ENCODE measurements at places on chromosomes 7 and 10.

GRCh38 chr10:132924046-132924952 lies 18.1 kb downstream of the CFAP46 start:
- DNase-seq, result no peak

DNA sequence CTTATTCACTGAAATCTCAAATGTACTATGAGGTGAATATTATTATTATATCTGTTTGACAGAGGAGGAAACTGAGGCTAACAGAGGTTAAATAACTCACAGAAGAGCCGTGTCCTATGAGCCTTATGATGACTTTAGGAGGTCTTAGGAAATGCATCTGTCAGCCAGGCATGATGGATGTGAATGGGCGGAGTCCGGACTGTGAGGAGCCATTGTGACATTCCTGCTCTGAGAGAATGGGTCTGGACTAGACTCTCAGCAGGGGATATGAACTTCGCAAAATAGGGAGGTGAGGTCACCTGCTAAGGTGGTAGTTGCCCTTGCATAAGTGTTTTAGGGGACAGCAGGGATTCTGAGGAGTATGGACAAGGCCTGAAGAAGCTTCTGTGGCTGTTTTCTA lies 153.6 kb downstream of the TMEM178B start:
- DNase-seq, result no peak

DNA sequence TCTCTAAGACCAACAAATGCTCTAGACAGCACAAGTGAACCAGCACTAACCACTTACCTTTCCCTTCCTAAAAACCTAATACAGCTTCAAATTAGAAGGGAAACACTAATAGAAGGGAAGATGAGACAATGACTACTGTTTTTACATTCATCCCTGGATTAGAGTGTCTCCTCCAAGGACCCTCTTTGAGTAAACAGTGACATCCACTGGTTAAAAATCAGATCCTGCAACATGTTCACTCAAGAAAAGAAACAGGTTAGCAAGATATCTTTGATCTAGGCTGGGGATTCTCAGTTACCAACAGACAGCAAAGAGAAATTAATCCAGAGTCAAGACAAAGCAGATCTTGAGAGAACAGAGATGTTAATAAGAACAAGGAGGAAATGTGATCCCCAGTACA lies 177.7 kb upstream of the GHITM start:
- no peak for DNase-seq

DNA sequence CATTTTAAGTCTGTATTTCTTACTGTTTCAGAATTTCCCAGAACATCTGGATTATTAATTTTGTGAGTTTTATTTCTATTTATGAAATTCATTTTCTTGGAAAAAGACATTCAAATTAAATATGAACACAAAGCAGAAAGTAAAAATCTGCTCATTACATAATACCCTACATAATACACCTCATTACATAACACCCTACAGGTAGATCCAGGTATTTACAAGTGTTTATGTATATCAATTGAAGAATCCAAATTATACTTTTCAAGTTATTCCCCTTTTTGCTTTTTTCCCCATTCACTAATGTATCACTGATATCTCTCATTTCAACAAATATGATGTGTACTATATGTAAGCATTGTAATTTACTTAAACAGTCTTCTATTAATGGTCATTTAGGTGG lies 129.1 kb downstream of the USP6NL start:
- no peak for DNase-seq

GRCh38 chr10:100325158-100325557 lies 4.9 kb downstream of the PKD2L1 start:
- DNase-seq, result no peak

DNA sequence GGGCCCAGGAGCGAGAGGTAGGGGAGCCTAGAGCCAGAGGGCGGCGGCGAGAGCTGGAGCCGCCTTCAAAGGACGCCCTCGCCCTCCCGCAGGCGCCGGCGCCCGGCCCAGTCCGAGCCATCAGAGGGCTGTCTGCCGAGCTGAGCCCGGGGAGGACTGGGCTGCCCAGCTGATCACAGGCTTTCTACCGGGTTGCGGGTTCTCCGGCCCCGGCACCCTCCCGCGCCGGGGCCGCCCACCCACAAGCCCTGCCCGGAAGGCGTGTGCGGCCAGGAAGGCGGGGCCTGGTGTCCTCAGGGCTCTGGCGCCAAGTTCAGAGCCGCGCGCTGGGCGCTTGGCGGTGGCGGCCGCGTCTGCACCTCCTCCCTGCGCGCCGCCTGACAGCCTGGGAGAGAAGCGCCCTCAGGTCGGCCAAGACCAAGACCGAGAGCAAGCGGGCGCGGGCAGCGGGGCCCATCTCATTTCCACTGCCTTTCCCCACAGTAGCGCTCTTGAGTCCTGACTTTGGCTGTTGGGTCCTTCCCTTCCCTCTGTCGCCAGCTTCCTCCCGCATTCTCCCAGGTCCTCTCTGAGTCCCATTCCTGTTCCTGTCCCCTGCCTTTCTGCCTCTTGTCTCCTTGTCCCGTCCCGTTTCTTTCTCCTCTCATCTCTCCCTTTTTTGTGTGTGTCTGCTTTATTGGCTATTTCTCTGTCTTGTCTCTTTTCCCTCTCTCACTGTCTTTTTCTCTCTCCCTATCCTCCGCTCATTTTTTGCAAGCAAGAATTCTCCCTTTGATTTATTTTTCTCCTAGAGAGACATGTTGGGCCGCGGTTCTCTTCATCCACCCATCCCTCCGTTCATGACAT lies 60.6 kb upstream of the MSMB start:
- DNase-seq, result no peak

- no peak for DNase-seq
Measured at GRCh38 chr7:128112781-128113221, 81.6 kb upstream of the LRRC4 start.

DNA sequence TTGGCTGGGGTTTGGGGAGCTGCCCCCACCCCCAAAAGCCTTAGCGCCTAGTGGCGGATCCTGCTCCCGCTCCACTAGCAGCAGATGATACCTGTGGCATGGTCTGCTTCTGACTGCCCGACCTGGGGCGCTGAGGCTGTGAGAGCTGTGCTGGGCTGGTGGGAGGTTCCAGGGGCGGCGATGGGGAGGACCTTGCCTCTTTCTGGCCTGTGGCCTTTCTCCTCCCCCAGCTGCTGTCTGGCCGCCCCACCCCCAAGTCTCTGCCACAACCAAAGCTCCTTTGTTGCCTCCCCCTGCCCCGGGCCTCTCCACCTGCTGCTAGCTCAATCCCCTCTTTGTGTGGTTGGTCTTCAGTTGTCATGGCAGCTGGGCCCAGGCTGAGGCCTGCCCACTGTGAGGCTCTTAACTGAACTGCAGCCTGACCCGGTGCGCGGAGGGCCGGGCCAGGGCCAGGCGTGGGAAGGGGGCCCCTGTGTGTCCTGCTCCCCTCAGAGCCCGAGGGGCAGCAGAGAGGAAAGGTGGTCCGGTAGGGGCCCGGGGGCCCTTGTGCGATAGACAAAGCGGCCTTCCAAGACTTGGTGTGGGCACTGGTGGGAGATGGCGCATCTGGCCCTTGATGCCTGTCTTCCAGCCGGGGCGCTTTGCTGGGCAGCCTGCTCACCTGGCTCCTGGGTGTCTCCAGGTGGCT lies 4.7 kb downstream of the ZNF775 start:
- no peak for DNase-seq

Measured in stimulated activated CD4-positive, alpha-beta T cell treated with anti-CD3 and anti-CD28 coated beads, TNF-alpha, amount 100 ng/mL, for 24 hours (primary cell).